Osteoblast (primary cell): ENCODE measurements at places on chromosomes 5 and 9. TPM values are rescaled to one million over a fixed set of nuclear protein-coding genes. Genes with fewer than 3 reads are reported as not detected.

Gene SSBP2
- total RNA-seq = 18.1 and 23.6 TPM in 2 replicates

Gene ADGRV1
- total RNA-seq = under 0.01 TPM in 1 of 2 replicates, not detected in the other

Gene CDKN2B-AS1
- 15.2 and 16.5 TPM in 2 replicates for total RNA-seq

Gene RPL35
- total RNA-seq = 1,644 and 1,645 TPM in 2 replicates

Gene TYRP1
- total RNA-seq = 0.36 TPM in 1 of 2 replicates, not detected in the other

Gene RASGRF2
- total RNA-seq = under 0.01 and 0.29 TPM in 2 replicates

Gene GHR
- 5.4 and 5.6 TPM in 2 replicates for total RNA-seq

Gene GABRP
- under 0.01 TPM in 2 replicates for total RNA-seq

Gene COL5A1
- 571 and 801 TPM in 2 replicates for total RNA-seq

Gene MFAP3
- 84.3 and 90.1 TPM in 2 replicates for total RNA-seq

Gene PCDHA9
- total RNA-seq = 0.29 and 0.36 TPM in 2 replicates

Gene CSF1R
- total RNA-seq = 0.36 and 0.88 TPM in 2 replicates

Gene TLE4
- total RNA-seq = 49.2 and 62.2 TPM in 2 replicates

Gene SERF1A
- total RNA-seq = 8.3 and 14.1 TPM in 2 replicates

Gene IARS1
- total RNA-seq = 491 and 529 TPM in 2 replicates

Gene PDE6A
- total RNA-seq = under 0.01 TPM in 2 replicates

Gene CNTLN
- total RNA-seq = 17.7 and 18.6 TPM in 2 replicates

Gene IRX2
- total RNA-seq = 5.3 and 7.2 TPM in 2 replicates

Gene SMU1
- 31.1 and 31.8 TPM in 2 replicates for total RNA-seq

Gene KCNV2
- total RNA-seq = not detected in 2 replicates

Gene AGXT2
- total RNA-seq = not detected in 2 replicates

Gene IGIP
- total RNA-seq = 10.5 and 13.0 TPM in 2 replicates

Gene SPATA31C1
- not detected in 2 replicates for total RNA-seq

Gene ECPAS
- 116 and 117 TPM in 2 replicates for total RNA-seq

Gene CCNI2
- not detected in 2 replicates for total RNA-seq

Gene NIPSNAP3A
- total RNA-seq = 42.7 and 43.9 TPM in 2 replicates

Gene ERCC8
- 20.0 and 23.2 TPM in 2 replicates for total RNA-seq

Gene GPX3
- 8.8 and 9.8 TPM in 2 replicates for total RNA-seq

Gene STOML2
- total RNA-seq = 130 and 140 TPM in 2 replicates

Gene ANKRD31
- 0.29 and 0.36 TPM in 2 replicates for total RNA-seq

Gene CDHR2
- under 0.01 TPM in 1 of 2 replicates, not detected in the other for total RNA-seq

Gene SLC34A3
- total RNA-seq = not detected in 2 replicates

Gene SLCO4C1
- total RNA-seq = 2.5 and 4.1 TPM in 2 replicates

Gene CDH9
- not detected in 2 replicates for total RNA-seq

Gene TGFBI
- total RNA-seq = 1,700 and 2,120 TPM in 2 replicates

Gene CARTPT
- not detected in 2 replicates for total RNA-seq

Gene NIM1K
- 0.88 and 1.1 TPM in 2 replicates for total RNA-seq

Gene SPINK6
- not detected in 2 replicates for total RNA-seq

Gene C8G
- total RNA-seq = 1.2 TPM in 1 of 2 replicates, not detected in the other

Gene CBY3
- not detected in 2 replicates for total RNA-seq

Gene MARCOL
- total RNA-seq = not detected in 2 replicates

Gene SLC9A3
- 1.2 and 1.4 TPM in 2 replicates for total RNA-seq

Gene PCDHB14
- total RNA-seq = 2.7 and 2.9 TPM in 2 replicates

Gene SOX30
- total RNA-seq = under 0.01 TPM in 2 replicates

Gene ZNF658
- total RNA-seq = 5.8 and 7.4 TPM in 2 replicates

Gene MARVELD2
- 7.7 and 9.4 TPM in 2 replicates for total RNA-seq

Gene C7
- total RNA-seq = 0.36 and 0.88 TPM in 2 replicates

Gene GRM6
- not detected in 2 replicates for total RNA-seq

Gene SHISAL2B
- total RNA-seq = not detected in 2 replicates

Gene DMRT3
- total RNA-seq = not detected in 2 replicates

Gene IRX1
- total RNA-seq = 1.4 and 3.2 TPM in 2 replicates

Gene SPATA31D4
- total RNA-seq = not detected in 2 replicates

Gene PCA3
- total RNA-seq = under 0.01 and 0.36 TPM in 2 replicates

Gene LHX3
- total RNA-seq = under 0.01 TPM in 1 of 2 replicates, not detected in the other

Gene RELL2
- total RNA-seq = 4.4 and 5.1 TPM in 2 replicates

Gene TRIM14
- total RNA-seq = 0.59 and 1.1 TPM in 2 replicates

Gene ARHGEF37
- total RNA-seq = 0.72 and 0.88 TPM in 2 replicates

Gene ORM2
- not detected in 2 replicates for total RNA-seq
